Naive thymus-derived CD8-positive, alpha-beta T cell (primary cell): ENCODE measurements at places on chromosomes 2 and 18. TPM values are rescaled to one million over a fixed set of nuclear protein-coding genes. Genes with fewer than 3 reads are reported as not detected.

The C2orf69 gene
- total RNA-seq = 13.9 TPM

The DCDC2C gene
- not detected for total RNA-seq

The VWC2L gene
- not detected for total RNA-seq

DNA sequence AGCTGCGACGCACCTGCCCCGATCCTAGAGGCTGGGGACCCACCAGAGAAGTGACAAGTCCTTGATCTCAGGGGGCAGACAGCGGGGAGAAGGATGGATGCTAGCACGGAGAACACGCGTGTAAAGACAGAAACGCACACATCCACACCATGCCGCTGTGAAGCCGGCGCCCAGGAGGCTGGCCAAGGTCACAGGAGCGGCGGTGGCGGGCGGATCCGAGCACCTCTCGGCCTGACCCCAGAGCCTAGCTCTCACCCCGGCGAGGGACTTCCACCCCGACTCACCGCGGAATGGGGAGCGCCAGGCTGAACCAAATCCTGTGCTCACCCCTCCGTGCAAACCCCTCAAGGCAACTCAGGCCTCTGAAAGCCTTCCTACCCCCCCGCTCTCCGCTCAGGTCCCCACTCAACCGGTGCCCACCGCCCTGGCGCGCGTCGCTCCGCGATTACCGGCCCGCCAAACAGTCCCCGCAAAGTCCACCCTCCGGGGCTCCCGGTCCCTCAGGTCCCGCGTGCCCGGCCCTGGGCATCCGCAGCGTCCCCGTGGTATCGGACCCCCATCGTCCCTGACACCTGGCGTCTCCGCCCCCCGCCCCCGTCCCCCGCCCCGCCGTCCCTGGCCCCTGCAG is 460 bp upstream of the LRRFIP1 start:
- H3K27me3 ChIP-seq = no peaks in the 10 kb centered on the region
- DNase-seq = no peak
- H3K4me1 ChIP-seq = peaks cover 35% of the 10 kb centered on the region
- no peaks in the 10 kb centered on the region for H3K36me3 ChIP-seq
- H3K27ac ChIP-seq = peak overlapping the region; percentile 78

GRCh38 chr2:43486603-43487002 is 109.2 kb downstream of the THADA start:
- peak overlapping the region; percentile 55 for H3K27ac ChIP-seq
- H3K36me3 ChIP-seq = peaks cover 8% of the 10 kb centered on the region

DNA sequence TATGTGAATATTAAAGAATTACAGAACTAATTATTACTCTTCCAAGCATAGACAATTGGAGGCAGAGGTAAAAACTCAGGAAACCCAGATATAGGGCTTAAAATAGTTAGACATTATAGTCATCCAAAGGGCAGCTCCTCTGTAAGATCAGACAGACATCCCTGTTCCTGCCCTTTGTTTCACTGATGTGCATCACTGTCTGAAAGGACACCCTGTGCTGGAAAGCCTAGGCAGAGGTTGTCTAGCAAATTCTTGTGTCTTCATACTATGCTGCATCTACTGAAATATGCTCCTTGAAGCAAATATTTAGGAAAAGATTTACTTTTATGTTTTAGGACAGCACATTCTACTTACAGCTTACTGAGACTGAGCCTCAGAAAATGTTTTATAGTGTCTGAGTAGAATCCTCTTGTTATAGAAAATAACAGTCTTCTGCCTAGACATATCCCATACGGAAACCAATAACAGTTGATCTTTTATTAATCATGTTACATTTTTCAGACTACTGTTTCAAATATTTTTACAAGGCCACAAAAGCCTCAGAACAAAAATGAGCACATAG is 977.3 kb upstream of the CDH2 start:
- no peaks in the 10 kb centered on the region for H3K4me1 ChIP-seq
- H3K4me3 ChIP-seq = no peak overlapping the region
- no peak for DNase-seq
- H3K36me3 ChIP-seq = no peaks in the 10 kb centered on the region
- no peak overlapping the region for H3K27ac ChIP-seq
- no peaks in the 10 kb centered on the region for H3K27me3 ChIP-seq

GRCh38 chr2:154698721-154699574 is 453 bp downstream of the KCNJ3 start:
- no peak for DNase-seq
- H3K27me3 ChIP-seq = peaks cover 31% of the 10 kb centered on the region
- H3K4me3 ChIP-seq = peak overlapping the region; percentile 60
- no peaks in the 10 kb centered on the region for H3K36me3 ChIP-seq
- H3K27ac ChIP-seq = no peak overlapping the region

DNA sequence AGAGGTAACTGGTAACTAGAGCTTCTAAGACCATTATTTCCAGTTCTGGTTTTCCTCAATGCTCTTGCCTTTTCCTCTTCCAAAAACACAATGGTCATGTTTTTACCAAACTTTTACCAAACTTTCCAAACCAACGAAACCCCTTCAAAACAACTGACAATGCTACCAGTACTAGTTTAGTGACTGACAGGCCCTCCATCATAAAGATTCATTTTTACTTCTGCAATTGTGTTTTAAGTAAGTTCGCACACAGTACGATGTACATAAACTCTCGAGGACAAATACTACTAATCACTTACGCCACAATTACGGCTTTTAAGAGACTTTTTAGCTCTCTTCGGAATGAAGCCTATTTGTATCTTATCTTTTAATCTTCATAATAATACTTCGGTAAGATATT is 900 bp downstream of the C18orf32 start:
- DNase-seq = no peak
- peaks cover 69% of the 10 kb centered on the region for H3K36me3 ChIP-seq
- H3K4me1 ChIP-seq = peaks cover 69% of the 10 kb centered on the region
- peak overlapping the region; percentile 97 for H3K27ac ChIP-seq
- H3K27me3 ChIP-seq = no peaks in the 10 kb centered on the region

GRCh38 chr2:163475815-163476214 is 260.0 kb downstream of the FIGN start:
- no peaks in the 10 kb centered on the region for H3K36me3 ChIP-seq
- no peak overlapping the region for H3K4me3 ChIP-seq
- no peak for DNase-seq
- H3K4me1 ChIP-seq = no peaks in the 10 kb centered on the region

- no peak overlapping the region for H3K27ac ChIP-seq
- peaks cover 11% of the 10 kb centered on the region for H3K27me3 ChIP-seq
- no peak for DNase-seq
- H3K4me3 ChIP-seq = no peak overlapping the region
- H3K36me3 ChIP-seq = no peaks in the 10 kb centered on the region
These were observed 228.6 kb downstream of the EPHA4 start for GRCh38 chr2:221343524-221343923.

- H3K36me3 ChIP-seq = no peaks in the 10 kb centered on the region
- H3K27me3 ChIP-seq = no peaks in the 10 kb centered on the region
- H3K4me3 ChIP-seq = no peak overlapping the region
- DNase-seq = no peak
- peaks cover 37% of the 10 kb centered on the region for H3K4me1 ChIP-seq
These were observed 40.0 kb upstream of the BMP10 start for GRCh38 chr2:68911246-68911645.
